Vagina (tissue), 2 donors: ENCODE measurements at places on chromosomes 16 and 17.

DNA sequence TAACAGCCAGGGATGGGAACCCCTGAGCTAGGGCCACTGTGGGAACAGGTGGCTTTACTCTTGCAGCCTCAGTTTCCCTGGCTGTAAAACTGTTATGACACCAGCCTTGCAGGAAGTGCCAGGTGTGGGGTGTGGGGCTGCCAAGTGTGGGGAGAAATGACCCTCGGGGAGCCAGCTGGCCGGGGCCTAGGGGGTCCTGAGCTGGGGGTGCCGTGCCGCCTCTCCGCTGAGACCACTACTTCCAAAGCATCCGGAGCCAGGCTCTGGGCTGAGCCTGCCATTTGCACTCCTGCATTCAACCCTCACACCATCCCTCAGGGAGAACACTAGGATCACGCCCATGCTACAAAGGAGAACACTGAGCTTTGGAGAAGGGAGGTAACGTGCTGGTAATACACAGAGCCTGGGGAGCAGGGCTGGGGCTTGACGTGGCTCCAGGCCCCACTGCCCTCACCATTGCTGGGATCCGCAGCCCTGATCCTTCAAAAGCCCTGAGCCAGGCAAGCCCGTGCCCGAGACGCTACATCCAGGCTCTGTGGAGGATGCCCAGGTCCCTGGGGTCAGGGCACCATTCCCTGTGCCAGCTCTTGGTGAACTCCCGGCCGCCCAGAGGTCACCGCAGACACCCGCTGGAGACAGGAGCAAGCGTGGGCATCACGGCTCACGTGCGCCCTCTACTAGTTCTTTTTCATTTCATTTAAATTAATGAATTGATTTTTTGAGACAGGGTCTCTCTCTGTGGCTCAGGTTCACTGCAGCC, 28.8 kb upstream of the GINS2 start:
- no peak for DNase-seq

DNA sequence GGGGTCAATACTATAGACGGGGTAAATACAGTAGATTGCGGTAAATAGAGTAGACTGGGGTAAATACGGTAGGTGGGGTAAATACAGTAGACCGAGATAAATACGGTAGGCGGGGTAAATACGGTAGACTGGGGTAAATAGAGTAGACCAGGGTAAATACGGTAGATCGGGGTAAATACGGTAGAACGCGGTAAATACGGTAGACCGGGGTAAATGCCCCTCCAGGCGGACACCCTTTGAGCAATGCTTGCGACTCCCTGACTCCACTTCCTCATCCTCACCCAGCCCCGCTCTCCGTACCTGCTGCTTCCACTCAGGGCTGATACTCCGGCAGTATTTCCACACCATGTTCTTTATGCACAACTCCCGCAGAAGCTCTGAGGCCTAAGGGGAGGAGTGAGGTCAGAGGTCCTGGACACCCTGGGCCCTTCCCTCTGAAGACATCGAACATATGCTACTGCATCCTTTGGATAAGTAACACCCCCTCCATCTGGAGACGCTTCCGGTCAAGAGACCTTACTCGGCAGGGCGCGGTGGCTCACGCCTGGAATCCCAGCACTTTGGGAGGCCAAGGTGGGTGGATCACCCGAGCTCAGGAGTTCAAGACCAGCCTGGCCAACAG, 13.3 kb upstream of the CRK start:
- DNase-seq, result no peak

GRCh38 chr17:72890711-72891110, 201.8 kb downstream of the SLC39A11 start:
- no peak for DNase-seq

GRCh38 chr16:6081320-6081976, 983.9 kb upstream of the EEF2KMT start:
- no peak for DNase-seq

GRCh38 chr17:33335491-33336173, 42.5 kb upstream of the ASIC2 start:
- DNase-seq, result no peak

DNA sequence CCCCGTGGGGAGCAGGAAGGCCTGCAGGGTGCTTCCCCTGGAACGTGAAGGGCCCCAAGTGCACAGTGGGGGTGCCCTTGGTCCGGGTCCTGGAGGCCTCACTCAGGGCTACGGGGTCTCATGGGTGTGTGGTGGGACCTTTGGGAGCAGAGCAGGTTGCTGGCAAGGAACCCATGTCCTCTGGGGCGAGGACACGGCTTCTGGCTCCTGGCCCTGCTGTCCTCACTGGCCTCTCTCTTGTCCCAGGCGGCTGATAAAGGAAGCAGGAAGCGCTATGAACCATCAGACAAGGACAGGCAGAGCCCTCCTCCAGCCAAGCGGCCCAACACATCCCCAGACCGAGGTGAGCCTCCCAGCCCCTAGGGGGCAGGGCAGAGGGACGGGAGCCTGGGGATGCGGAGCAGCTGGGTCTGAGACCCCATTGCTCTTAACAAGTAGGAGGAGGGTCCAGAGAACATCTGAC, 9.8 kb upstream of the IL17C start:
- DNase-seq, result no peak

DNA sequence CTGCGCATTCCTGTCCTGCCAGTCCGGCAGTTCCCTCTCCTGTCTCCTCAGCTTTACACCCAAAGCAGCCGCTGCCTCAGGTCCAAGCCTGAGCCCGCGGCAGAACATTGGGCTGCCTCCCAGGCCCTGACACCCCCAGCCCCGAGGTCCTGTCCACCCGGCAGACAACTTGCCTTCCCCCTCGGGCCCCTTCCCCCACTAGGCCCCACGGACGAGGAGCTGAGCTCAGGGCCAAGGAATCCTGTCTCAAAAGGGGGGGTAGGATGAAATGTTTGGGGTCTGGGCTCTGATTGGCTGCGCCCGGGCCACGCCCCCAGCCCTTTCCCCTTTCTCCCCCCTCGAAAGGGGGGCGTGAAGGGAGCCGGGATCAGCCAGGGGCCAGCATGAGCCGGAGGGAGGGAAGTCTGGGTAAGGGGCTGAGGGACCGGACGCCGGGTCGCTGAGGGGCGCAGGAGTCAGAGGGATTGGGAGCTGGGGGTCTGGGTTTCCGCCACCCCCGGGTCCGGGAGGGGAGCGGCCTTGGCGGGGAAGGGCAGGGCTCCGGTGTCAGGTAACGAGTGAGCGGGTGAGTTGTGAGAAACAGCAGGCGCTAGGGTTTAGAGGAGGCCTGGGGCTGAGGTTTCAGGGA, at the start of gene CTF1:
Gene CTF1, plus strand, starts transcription at position 354 of the 628 bp plus-strand sequence. Its CDS starts 30 bp downstream, at position 384.
- no peak for DNase-seq

- DNase-seq, result no peak
These were observed 7.1 kb downstream of the KRT13 start for GRCh38 chr17:41498276-41498675.

DNA sequence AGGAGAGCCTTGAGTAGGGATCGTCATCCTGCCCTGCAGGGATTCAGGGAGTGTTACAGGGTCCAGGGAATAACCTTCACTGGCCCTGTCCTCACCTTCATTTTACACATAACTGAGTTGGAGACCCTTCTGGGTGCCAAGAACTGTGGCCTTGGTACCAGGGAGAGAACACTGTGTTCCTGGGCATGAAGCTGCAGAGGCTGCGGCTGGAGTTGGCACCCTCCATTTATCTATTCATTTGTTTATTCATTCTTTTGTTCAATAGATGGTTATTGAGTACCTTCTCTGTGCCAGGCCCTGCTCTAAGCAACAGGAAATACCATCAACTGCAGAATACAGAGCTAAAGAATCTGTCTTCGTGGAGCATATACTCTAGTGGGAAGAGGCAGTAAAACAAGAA, 6.7 kb downstream of the ABCC3 start:
- DNase-seq, result no peak

DNA sequence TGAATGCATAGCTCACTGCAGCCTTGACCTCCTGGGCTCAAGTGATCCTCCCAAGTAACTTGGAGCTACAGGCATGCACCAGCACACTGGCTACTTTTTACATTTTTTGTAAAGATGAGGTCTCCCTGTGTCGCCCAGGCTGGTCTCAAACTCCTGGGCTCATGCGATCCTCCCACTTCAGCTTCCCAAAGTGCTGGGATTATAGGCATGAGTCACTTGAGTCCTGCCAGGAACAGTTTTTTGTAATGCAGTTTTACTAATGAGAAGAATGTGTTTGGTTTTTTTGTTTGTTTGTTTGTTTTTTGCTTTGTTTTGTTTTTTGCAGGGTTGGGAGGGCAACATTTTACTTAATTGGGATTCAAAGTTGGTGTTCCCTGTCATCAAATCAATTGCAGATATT, 22.2 kb downstream of the SOST start:
- DNase-seq, result no peak

DNA sequence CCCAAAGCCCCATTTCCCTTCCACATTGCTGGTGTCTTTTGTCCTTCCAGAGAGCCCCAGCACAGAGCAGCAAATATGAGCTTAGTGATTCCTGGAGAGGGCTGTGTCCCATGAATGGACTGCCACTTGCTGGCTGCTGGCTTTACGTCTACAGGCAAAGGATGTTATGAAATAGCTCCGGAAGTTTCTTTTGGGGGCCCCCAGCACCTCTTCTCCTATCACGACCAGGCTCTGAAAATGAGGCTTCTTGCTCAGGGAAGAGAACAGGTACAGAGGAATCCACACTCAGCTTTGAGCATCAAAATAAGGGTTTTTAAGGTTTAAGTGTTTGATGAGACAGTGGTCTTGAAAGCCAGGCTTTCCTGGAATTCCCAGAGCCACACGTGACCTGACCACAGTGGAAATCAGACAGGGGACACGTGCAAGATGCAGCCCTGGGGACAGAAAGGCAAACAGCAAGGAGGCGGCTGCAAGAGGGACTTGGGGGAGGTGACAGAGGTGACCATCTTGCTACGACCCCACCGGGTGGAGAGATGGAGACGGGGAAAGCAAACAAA, 58.1 kb downstream of the ZDHHC7 start:
- no peak for DNase-seq

- DNase-seq, result no peak
These were observed 133.8 kb upstream of the PLCG2 start for GRCh38 chr16:81645266-81645694.

- no peak for DNase-seq
These were observed 28.5 kb upstream of the TRAP1 start for GRCh38 chr16:3745751-3746355.

DNA sequence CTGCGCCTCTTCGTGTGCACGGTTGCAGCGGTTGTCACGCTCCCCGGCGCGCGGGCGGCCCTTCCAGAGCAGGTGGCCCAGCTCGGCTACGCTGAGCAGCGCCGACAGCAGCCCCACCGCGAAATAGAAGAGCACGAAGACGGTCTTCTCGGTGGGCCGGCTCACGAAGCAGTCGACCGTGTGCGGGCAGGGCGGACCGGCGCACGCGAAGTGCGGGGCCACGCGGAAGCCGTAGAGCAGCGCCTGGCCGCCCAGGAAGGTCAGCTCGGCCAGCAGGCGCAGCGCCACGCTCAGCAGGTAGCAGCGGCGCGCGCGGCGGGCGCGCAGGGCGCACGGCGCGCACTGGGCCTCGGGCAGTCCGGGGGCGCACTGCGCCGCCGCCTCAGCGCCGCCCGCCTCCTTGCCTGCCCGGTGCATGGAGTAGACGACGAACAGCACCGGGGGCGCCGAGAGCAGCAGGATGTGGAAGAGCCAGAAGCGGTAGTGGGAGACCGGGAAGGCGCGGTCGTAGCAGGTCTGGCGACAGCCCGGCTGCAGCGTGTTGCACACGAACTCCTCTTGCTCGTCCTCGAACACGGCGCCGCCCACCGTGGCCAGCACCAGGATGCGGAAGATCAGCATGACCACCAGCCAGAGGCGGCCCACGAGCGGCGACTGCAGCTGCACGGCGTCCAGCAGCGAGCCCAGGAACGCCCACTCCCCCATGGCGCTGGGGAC, 1.3 kb downstream of the GJD3 start:
- DNase-seq, result no peak

- no peak for DNase-seq
These were observed 10.8 kb upstream of the SLFN12L start for GRCh38 chr17:35548208-35548810.

DNA sequence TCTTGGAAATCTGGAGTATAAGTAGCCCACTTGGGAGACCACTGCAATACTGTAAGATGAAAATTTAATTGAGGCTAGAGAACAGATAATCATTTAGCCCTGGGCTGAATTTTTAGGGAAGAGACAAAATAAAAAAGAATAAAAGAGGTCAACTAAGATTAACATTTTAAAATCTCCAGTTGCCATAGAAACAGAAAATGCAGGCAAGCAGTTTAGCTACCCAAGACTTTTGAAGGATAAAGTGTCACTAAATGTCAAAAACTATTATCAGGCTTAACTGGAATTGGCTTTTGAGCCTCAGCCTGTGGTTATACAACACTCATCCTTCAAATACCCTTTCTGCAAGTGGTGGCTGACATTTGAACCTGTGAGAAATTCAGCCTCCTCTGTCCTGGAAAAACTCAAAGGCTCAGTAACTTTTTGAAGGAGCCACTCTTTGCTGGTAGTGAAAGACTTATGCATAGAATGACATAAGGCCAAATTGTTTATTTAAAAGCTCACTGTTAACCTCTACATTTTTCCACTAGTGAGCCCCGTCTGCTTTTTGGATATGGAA, 220.7 kb upstream of the KCNJ16 start:
- no peak for DNase-seq

GRCh38 chr17:68353111-68353521, 61.8 kb downstream of the ARSG start:
- DNase-seq, result no peak

GRCh38 chr16:27096375-27096774, 29.6 kb downstream of the C16orf82 start:
- peak; percentile 47 for DNase-seq

DNA sequence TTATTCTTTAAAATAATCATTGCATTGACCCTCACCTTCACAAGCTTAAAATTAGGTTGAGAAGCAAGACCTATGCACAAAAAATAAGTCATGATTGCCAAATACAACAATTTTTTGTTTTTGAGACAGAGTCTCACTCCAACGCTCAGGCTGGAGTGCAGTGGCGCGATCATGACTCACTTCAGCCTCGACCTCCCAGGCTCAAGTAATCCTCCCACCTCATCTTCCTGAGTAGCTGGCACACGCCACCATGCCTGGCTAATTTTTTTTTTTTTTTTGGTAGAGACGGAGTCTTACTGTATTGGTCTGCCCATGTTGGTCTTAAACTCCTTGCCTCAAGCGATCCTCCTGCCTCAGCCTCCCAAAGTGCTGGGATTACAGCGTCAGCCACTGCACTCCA, 24.2 kb downstream of the ZNF652 start:
- no peak for DNase-seq

DNA sequence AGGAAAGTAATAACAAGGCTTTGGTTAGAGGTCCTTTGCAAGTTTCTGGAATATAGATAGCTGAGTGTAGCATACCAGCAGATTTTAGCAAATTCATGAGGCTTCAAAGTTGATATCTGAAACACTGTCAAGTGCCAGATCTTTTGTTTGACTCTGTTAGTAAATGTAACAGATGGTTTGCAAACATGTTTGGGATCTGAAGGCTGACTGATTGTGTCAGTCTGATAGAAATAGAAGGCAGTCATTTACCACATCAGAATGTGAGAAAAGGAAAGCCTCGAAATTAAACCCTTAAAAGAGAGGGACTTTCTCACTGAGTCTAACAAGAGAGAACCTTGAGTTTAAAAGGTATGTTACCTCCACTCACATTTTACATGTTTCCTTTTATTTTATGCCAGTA, 371.5 kb downstream of the KIF2B start:
- DNase-seq, result no peak
